ENCODE measurements at places on chromosomes 7 and 10.

GRCh38 chr10:133526957-133527588 is at the start of gene CYP2E1:
Gene CYP2E1, plus strand, starts transcription at chr10:133527363. Its CDS starts 33 bp downstream, at chr10:133527396.
- DNase-seq, result no peak

DNA sequence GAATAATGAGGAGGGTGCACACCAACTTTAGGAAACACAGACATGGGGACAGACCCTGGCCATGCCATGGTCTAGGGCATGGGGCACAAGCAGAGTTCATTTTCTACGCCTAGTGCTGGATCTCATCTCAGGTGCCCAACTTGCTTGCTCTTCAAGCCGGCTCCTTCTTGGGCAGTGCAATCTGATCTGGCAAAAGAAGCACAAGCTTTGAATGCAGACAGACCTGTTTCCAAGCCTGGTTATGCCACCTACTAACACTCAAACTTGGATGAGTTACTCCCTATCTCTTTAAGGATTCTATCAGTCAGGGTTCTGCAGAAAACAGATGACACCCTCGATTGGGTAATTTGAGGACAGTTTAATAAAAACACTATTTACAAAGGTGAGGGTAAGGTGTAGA is 34.9 kb upstream of the WAPL start:
- DNase-seq, result no peak

DNA sequence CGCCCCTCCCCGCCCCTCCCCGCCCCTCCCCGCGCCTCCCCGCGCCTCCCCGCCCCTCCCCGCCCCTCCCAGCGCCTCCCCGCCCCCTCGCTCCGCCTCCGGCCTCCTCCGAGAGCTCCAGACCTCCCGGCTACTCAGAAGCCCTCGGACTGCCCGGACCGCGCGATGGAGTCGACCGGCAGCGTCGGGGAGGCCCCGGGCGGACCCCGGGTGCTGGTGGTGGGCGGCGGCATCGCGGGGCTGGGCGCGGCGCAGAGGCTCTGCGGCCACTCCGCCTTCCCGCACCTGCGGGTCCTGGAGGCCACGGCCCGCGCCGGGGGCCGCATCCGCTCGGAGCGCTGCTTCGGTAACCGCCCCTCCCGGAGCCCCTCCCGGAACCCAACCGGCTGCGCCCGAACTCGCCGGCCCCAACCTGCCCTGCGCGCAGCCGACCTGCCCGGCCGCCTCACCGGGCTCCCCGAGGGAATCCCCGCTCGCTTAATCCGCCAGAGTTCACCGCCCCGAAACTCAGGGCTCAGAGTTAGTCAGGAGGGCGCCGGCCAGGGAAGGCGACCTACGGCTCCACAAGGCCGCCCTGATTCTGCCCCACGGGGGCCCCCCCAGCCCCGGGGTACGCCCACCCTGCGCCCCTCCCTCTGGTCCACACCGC is at the start of gene PAOX:
TSS of gene PAOX (plus strand) at position 111 of the 649 bp plus-strand sequence. CDS start at position 166, 55 bp downstream.
- no peak for DNase-seq

DNA sequence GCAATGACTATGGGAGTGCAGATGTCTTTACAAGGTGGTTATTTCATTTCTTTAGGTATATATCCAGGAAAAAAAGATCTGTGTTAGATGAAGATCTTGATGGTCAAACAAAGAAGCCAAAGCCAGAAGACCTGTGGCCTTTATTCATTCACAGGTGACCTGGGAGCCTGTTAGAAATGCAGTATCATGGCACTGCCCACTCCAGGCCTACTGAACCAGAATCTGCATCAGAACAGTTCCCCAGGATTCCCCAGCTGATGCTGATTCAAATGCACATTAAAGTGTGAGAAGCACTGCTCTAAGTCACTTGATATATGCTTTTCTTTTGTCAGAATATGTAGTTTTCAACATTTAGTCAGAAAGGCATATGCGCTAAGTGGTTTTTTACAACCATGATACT is 251.1 kb downstream of the IPMK start:
- no peak for DNase-seq

DNA sequence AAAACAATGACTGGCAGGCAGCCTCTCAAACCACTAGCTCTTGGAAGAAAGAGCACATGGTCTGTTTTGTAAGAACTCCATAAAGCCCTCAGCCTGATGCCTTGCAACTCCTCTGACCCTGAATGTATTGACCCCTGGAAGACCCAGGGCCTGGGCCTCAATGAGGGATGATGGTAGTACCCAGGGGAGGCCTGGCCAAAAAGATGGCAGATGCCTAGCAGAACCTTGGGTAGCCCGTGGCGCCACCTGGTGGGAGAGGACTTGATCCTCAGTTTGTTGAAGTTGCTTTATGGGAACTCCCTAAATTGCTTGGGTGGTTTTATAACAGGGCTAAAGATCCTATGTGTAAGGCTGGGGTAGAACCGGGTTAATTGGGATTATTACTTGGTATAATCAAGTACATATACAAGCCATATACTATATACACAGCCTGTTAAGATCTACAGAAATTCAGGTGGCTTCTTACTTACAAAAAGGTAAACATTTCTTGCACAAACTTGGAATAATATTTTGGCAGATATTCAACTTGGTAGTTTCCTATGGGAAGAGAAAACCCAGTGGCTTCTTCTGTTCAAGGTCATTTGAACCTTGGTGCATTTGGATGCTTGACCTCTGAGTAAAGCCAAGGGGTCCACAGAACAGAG is 95.8 kb upstream of the CACUL1 start:
- no peak for DNase-seq

- no peak for DNase-seq
Measured at GRCh38 chr7:82057476-82057875, 287.6 kb upstream of the HGF start.

DNA sequence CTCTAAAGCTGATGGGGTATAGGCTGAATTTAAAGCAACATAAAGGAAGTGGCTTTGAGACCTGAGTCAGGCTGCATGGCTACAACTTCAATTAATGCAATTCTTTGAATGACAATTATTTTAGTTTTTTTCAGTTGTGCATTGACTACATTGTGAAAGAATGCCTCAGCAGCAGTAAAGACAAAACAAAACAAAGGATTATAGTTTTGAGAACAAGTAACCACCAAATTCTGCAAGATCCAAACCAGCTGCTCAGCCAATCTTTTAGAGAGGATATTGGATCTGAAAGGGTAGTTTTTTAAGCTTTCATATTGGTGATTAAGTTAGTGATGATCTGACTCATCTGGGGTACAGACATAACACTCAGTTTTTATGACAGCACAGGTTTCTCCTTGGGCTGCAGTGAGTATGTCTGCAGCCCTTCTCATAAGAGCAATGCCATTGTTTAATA is 40.6 kb upstream of the ABCA13 start:
- DNase-seq, result no peak

DNA sequence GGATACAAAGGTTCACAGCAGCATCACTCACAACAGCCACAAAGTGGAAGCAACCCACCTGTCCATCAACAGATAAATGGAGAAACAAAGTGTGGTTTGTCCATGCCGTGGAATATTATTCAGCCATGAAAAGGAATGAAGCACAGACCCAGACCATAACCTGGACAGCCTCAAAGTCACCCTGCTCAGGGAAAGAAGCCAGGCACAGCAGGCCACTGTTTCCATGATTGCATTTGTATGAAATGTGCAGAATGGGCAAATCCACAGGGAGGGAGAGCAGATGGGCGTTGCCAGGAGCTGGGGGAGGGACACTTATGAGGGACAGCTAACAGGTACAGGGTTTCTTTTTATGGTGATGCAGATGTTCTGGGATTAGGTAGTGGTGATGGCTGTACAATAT is 30.3 kb downstream of the FOXL3 start:
- no peak for DNase-seq

GRCh38 chr7:132878204-132878919 is 203.5 kb downstream of the CHCHD3 start:
- no peak for DNase-seq

GRCh38 chr10:3623746-3624145 is 161.3 kb downstream of the KLF6 start:
- no peak for DNase-seq

All from osteocyte (in vitro differentiated cells).